GM04503 (cell line): ENCODE measurements at places on chromosomes 2 and 18.
A peak's percentile ranks its signal among the peaks of the same experiment; 100 is the strongest.

- DNase-seq: peak; percentile 7
Observed at GRCh38 chr2:230472621-230473018, 56.6 kb downstream of the SP100 start.

- peak; percentile 72 for DNase-seq
Observed at GRCh38 chr2:95334916-95335641, 37.9 kb downstream of the KCNIP3 start.

DNA sequence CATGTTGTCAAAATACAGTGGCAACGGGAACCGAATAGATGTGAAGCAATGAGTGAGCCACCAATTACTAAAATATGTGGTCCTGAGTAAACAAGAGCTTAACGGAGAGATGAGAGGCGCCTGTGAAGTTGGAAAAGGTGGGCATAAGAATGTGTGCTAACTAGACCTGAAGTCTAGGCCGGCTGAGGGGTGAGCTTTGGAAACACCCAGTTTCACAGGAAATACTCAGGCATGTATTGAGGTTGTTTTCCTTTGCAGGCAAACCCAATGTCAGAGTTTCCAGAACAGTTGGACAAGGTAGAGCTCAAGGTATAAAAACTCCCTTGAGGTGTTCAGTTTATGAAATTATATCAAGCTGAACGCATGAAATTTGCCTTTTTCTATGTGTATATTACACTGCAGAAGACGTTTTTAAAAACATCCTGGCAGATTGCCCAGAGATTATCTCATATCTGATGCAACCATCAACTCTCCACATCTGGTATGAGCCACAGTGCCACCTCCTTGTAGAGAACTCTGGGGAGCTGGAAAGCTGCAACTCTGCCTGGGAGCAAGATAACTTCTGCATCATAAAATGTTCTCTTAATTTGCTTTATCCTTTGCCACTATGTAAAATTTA is 3.9 kb upstream of the WDSUB1 start:
- peak; percentile 63 for DNase-seq

GRCh38 chr18:58476516-58477256 is 152.2 kb downstream of the ALPK2 start:
- DNase-seq: no peak

- DNase-seq: no peak
Observed at GRCh38 chr2:180474716-180475115, 467.6 kb upstream of the CWC22 start.

DNA sequence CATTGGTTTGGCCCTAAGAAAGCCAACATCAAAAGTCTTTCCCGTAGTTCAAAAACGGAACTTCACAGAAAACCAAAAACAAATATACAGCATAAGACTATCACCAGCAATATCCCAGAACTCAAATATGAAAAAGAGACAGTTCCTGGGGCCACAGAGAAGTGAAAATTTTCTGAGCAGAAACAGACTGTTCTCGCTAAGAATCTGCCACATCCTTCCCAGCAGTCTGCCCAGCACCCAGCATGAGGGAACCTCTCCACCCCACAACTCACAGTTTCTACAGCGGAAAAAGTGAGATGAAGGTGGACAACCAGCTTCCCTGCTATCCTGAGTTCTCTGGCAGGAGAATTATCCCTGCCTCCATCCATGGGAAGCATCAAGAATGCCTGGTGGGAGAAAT is 26.7 kb upstream of the TMEM163 start:
- no peak for DNase-seq

DNA sequence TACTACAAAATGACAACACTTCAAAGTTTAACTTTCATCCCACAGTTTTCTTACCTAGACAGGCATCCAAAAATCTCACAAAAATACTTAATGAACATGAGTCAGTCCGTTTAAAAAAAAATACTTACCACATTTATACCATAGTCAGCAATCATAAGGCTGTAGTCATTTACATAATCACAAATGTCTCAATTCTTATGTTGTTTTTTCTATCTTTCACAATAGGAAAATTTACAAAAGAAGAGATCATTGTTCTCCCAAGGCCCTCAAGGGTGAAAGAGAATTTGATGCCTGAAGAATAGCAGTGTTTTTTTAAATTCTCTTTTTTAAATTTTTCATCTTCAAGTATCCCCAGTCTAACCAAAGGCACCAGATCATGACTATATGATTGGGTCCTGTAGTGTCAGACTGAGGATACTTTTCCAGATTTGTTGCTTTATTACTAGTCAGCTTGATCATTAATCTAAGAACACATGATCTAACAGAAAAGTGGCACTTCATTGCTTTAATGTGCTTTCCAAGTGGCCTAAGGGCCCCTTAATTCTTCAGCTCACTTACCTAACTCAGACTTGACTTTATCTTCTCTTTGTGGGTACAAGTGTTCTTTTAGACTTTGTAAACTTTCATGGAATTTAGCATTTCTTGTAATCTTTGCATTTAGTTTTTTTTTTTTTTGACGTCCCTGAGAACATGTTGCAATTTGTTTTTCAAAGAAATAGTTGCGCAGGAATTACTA is 4.7 kb downstream of the SCYGR5 start:
- DNase-seq: no peak

DNA sequence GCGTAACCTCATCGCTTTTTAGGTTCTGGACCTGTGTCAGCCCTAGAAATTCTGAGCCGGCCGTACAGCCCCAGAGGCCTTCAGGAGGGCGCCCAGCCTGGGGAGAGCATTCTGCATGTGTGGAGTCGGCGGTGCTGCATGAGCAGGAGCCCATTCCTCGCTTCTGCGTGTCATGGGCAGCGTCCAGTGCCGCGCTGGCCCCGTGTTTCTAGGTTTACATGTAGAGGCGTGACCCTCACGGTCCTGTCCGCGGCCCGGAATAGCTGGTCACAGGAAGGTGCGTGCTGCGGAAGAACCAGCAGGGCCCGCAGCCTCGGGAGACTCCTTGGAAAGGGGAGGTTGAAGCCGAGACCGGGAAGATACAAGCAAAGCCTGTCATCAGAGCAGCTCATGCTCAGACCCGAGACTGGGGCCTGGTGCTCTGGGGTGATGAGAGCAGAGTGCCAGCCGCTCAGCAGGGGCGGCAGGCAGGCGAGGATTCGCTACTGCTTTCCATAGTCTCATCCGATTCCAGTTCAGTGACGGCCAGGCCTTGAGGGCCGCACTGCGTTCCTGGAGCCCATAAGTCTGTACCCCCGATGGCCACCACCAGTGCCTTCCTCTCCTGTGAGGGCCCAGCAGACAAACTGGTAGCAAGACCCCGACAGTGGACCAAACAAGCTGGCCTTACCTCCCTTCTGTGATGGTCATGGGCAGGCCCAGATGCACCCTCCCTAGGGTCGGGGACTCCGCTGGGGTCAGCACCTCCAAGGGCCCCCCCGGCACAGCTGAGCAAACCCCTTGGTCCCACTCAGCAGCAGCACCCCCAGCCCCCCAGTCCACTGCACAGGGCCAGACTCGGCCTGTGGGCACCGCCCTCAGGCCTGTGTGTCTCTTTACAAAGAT is 15.6 kb upstream of the NFATC1 start:
- DNase-seq: no peak

GRCh38 chr2:154836632-154837031 is 138.1 kb downstream of the KCNJ3 start:
- no peak for DNase-seq

- peak; percentile 82 for DNase-seq
Observed at GRCh38 chr18:59547581-59548182, 149.5 kb downstream of the CCBE1 start.

GRCh38 chr2:216287251-216287650 is 85.0 kb downstream of the MARCHF4 start:
- peak; percentile 31 for DNase-seq
